Retina (tissue), 1 donor: ENCODE measurements at places on chromosomes 11 and 22.

- DNase-seq = no peak
Measured at GRCh38 chr11:12157241-12157661, 46.9 kb downstream of the MICAL2 start.

GRCh38 chr11:66176650-66177049, 91.8 kb upstream of the RAB1B start:
- DNase-seq = no peak

- DNase-seq = no peak
Measured at GRCh38 chr11:92885600-92885999, 83.9 kb upstream of the MTNR1B start.

GRCh38 chr11:91660036-91660435, 564.6 kb upstream of the FAT3 start:
- DNase-seq = no peak

DNA sequence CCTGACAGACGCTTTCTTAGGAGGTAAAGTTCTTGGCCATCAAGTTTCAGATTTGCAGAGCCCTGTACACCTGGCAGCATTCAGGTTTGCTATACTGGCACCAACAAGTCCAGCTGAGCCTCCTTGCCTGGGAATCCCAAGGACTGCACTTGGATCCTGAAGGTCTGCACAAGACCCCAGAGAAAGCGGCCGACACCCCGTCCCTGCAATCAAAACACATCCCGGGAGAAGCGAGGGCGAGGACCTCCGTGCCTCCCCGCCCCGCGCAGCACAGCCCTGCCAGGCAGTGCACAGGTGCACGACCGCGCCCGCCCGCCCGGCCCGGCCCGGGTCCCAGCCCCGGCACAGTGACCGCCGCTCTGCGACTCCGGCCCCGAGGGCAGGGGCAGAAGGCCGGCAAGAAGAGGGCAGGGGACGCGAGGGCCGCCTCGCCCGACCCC, 559 bp downstream of the MRTFA start:
- no peak for DNase-seq

DNA sequence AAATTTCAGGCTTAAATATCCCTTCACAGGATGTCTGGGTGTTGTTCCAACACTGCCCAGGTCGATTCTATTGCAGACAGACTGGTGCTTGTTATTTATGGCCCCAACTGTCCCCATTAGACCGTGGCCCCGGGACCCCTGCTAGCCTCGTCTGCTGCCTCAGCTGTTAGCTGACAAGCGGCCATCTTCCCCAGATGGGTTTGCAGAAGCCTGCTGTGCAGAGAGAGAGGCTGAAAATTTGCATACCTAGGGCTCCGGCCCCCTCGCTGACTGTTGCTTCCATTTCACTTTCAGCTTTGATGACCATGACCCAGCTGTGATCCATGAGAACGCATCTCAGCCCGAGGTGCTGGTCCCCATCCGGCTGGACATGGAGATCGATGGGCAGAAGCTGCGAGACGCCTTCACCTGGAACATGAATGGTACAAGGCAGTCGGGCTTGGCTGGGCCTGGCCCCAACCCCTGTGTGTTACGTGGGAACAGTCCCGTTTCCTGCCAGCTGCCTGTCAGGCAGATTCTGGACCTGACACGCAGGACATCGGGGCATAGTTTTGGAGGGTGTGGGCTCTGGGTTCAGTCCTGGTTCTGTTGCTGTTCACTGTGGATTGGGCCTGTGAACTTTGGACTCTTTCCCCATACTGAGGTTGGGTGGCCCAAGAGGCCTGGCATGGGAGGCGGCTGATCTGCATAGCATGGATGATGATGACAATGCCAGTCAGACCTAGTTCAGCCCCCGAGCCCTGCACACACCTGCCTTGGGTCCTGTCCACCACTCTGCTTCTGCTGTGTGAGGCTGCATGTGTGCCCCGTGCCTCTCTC, 16.4 kb downstream of the SMARCB1 start:
- DNase-seq = no peak

DNA sequence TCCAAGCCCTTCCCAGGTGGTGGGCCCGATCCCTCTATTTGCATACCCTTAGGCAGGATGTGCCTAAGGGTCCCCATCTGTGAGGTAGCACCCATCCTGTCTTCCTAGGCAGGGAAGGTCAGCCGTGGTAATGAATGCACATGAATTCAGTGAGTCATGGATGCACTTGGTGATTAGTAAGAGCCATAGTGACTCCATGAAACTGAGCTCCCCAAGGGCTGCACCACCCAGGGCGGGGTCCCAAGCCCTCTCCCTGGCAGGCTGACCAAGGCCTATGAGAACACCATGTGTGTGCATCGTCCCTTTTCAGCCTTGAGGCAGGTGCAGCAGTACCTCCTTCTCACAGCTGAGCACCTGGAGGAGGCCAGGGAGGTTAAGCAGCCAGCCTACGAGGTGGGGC, 15.6 kb upstream of the SUSD2 start:
- DNase-seq = no peak

GRCh38 chr11:771617-772204, 5.6 kb downstream of the GATD1 start:
- no peak for DNase-seq

GRCh38 chr22:39244496-39245129, at the start of gene PDGFB:
Gene PDGFB, minus strand, starts transcription at chr22:39244982. Its CDS starts 1,019 bp downstream, at chr22:39243963.
- DNase-seq = peak; percentile 54

- no peak for DNase-seq
Measured at GRCh38 chr11:364991-365725, 4.1 kb upstream of the B4GALNT4 start.

DNA sequence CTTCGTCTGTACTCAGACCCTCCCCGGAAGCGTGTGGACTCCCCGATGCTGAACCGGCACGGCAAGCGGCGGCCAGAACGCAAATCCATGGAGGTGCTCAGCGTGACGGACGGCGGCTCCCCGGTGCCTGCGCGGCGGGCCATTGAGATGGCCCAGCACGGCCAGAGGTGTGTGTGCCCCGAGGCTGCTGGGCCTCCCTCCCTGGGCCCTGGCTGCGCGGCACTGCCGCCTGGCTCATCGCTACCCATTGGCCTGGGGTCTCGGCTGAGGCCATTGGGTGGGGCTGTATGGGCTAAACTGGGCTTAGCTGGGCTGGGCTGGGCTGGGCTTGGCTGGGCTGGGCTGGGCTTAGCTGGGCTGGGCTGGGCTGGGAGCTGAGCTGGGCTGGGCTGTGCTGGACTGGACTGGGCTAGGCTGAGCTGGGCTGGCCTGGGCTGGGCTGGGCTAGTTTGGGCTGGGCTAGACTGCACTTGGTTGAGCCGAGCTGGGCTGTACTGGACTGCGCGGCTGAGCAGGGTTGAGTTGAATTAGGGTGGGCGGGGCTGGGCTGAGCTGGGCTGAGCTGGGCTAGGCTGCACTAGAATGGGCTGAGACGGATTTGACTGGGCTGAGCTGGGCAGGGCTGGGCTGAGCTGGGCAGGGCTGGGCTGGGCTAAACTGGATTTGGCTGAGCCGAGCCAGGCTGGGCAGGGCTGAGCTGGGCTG, 40.7 kb downstream of the MOB2 start:
- no peak for DNase-seq

DNA sequence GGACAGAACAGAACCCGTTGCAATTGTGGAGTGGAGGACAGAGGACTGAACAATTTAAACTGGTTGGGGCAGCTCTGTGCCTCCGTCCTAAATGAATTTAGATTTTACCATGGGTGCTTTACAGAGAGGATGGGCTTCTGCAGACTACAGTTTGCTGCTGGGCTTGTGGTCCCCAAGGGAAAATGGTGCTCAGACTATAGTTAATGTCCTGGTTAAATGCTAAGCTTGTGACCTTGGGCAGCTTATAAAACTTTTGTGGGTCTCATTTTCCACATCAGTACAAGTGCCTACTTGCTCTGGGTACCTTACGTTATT, 355.2 kb upstream of the NARS2 start:
- no peak for DNase-seq

DNA sequence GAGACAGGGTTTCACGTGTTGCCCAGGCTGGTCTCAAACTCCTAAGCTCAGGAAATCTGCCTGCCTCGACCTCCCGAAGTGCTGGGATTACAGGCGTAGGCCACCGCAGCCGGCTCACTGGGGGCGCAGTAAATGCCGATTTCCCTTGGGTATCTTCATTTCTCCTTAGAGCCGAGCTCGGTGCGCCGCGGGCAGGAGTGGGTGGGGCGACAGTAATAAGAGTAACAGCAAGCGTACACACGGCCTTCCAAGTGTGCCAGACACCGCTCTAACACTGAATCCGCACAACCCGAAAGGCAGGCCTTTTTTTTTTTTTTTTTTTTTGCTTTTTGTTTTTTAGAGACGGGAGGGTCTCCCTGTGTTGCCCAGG, 500 bp upstream of the ADSL start:
- no peak for DNase-seq

GRCh38 chr11:130798801-130799200, 117.5 kb downstream of the SNX19 start:
- no peak for DNase-seq

DNA sequence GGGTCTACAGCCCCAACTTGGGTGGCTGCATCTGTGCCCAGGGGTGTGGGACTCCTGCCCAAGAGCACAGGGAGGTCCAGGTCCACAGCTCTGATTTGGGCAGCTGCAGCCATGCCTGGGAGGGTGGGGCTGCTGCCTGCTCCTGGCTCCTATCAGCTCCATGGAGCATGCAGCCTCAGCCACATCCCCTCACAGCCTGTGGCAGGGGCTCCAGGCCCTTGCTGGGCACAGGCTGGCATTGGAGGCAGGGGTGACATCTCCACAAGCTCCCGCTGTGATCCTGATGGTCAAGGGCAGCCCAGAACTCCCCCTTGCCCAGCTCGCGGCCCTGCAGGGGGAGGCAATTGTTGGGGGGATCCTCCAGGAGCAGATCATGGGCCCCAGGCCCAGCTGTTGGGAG, 6.3 kb upstream of the OR56A4 start:
- DNase-seq = no peak

- DNase-seq = no peak
Measured at GRCh38 chr11:119342362-119343130, 1.9 kb upstream of the C1QTNF5 start.

- no peak for DNase-seq
Measured at GRCh38 chr22:44816141-44816540, 63.8 kb downstream of the ARHGAP8 start.

DNA sequence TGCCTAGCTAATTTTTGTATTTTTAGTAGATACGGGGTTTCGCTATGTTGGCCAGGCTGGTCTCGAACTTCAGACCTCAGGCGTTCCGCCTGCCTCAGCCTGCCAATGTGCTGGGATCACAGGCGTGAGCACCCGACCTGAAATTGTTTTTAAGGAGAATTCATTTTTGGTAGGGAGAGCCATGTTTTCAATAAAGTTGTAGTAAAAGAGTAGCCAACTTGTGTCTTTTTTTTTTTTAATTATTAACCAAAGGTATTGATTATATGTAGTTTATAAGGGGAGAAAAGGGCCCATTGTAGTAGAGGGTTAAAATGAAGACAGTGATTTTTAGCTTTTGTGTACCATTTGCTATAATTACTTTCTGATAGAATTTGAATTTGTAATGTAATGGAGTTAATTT, 31.6 kb upstream of the HSD17B12 start:
- DNase-seq = no peak
